Central memory CD8-positive, alpha-beta T cell (primary cell): ENCODE measurements at places on chromosomes 13 and 19.
A peak's percentile ranks its signal among the peaks of the same experiment; 100 is the strongest.

GRCh38 chr13:52177276-52177675 is 17.9 kb upstream of the NEK3 start:
- H3K4me3 ChIP-seq = no peak overlapping the region
- DNase-seq = no peak

- H3K4me3 ChIP-seq = no peak overlapping the region
- H3K4me1 ChIP-seq = no peaks in the 10 kb centered on the region
- H3K27ac ChIP-seq = no peak overlapping the region
- H3K27me3 ChIP-seq = peaks cover 56% of the 10 kb centered on the region
- no peak for DNase-seq
These were observed 24.9 kb upstream of the AMER2 start for GRCh38 chr13:25196971-25197370.

GRCh38 chr19:2500841-2501261 is 24.9 kb downstream of the GADD45B start:
- peaks cover 20% of the 10 kb centered on the region for H3K4me1 ChIP-seq

GRCh38 chr13:109900741-109901140 is 114.4 kb upstream of the IRS2 start:
- DNase-seq = no peak
- no peaks in the 10 kb centered on the region for H3K4me1 ChIP-seq
- no peaks in the 10 kb centered on the region for H3K36me3 ChIP-seq
- H3K27me3 ChIP-seq = no peaks in the 10 kb centered on the region
- no peak overlapping the region for H3K27ac ChIP-seq

DNA sequence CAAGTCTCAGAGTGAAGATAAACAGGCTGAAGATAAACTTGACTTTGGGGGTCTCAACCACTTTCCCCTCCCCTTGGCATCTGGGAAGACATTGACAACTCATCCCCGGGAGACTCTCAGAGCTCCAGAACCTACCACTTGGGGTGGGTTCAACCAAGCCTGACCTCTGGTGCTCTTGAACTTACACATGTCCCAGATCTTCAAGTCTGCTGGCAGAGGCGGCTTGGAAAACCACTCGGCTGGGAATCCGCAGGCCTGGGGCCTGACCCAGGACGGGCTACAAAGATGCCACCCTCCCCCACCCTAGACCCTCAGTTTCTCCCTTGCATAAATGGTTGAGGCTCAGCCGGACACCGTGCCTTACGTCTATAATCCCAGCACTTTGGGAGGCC is 512 bp downstream of the LRRC8E start:
- H3K27ac ChIP-seq = no peak overlapping the region
- DNase-seq = no peak
- H3K4me1 ChIP-seq = no peaks in the 10 kb centered on the region
- no peak overlapping the region for H3K4me3 ChIP-seq
- H3K27me3 ChIP-seq = peaks cover 21% of the 10 kb centered on the region

DNA sequence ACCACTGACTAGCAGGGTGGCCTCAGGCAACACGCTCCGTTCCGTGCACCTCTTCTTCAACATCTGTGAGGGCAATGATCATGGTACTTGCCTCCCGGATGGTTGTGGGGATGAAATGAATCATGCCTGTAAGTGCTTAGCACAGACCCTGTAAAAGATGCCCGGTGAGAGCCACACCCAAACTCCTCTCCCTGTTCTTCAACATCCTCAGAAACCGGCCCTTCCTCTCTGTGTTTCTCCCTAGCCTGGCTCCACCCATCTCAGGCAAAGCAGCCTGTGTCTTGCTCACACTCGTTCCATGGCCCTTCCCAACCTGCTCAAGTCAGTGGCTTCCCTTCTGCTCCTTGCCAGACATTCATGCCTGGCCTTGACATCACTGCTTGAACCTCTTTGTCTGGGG is 5.8 kb upstream of the DMKN start:
- H3K27me3 ChIP-seq = peaks cover 29% of the 10 kb centered on the region
- no peaks in the 10 kb centered on the region for H3K36me3 ChIP-seq
- H3K4me3 ChIP-seq = no peak overlapping the region
- no peak overlapping the region for H3K27ac ChIP-seq

DNA sequence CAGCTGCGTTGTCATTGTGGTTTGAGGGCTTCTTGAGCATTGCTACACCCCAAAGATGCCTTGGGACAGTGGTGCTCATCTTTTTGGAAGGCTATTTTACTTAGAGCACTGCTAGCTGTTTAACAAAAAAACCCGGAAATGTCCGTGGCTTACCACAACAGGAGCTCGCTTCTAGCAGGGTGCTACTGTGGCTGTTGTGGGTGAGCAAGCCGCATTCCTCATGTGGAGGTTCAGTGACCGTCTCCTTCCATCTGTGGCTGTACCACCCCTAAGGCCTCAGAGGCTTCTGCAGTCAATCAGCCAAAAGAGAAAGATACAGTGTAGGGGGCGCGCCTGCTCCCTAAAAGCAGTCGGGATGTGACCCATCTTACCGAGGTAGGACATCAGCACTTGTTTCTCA is 1004.2 kb downstream of the UQCRFS1 start:
- no peak overlapping the region for H3K27ac ChIP-seq
- H3K27me3 ChIP-seq = peaks cover 29% of the 10 kb centered on the region
- no peak for DNase-seq
- no peaks in the 10 kb centered on the region for H3K36me3 ChIP-seq
- H3K4me3 ChIP-seq = no peak overlapping the region

GRCh38 chr19:9914001-9914314 is 22.4 kb downstream of the OLFM2 start:
- H3K27me3 ChIP-seq = peaks cover 28% of the 10 kb centered on the region
- no peak for DNase-seq
- peaks cover 6% of the 10 kb centered on the region for H3K4me1 ChIP-seq
- no peak overlapping the region for H3K27ac ChIP-seq
- H3K36me3 ChIP-seq = peaks cover 5% of the 10 kb centered on the region

DNA sequence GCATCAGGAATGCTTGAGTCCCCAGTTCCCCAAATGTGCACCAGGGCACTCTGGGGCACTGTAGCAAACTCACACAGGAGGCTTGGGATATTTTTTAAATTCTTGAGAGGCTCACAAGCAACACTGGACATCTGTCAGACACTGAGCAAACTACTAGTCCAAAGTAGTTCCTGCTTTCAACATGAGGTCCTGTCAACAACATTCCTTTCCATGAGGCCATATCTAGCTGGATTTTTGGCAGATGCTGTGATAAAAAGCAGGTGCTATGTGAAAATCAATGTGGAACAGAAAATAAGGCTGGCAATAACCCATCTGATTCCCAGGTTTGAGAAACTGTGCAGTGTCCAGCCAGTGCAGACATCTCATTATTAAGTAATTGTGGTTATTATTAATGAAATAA is 50.5 kb downstream of the STARD13 start:
- H3K36me3 ChIP-seq = peaks cover 1% of the 10 kb centered on the region
- H3K27ac ChIP-seq = no peak overlapping the region
- no peaks in the 10 kb centered on the region for H3K4me1 ChIP-seq

DNA sequence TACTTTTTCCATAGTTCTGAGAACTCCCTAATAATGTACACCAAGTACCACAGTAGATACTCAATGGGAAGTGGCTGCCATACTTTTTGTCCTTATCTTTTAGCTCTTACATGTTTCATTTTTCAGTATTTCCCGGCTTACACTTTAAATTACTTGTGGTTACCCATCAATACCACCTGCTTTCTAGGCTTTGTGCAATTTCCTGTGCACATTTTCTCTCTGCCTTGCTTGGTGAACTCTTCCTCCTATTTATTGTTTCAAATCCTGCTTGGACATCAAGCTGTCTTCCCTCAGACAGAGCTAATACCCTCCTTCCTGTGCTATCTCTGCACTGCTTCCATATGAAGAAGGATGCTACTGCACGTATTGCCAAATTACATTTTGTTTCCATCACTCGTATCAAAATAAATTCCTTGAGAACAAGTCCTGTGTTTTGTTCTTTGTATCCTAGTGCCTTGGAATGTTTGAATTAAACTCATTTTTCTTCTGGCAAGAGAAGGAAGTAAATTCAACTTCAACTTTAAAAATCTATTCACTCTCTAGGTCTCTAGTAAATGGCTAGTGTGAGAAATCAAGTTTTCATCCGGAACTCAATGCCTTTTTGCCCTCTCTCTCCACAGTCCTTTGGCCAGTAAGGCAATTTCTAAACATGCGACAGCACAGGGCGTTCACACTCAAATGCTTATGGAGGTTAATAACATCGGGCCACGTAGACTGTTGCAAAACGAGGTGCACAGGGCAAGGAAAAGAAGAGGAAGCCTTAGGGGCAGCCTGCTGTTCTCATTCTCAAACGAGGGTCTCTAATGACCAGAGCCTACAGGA is 5.6 kb downstream of the ZAR1L start:
- no peak for DNase-seq
- no peak overlapping the region for H3K4me3 ChIP-seq
- H3K27ac ChIP-seq = no peak overlapping the region

DNA sequence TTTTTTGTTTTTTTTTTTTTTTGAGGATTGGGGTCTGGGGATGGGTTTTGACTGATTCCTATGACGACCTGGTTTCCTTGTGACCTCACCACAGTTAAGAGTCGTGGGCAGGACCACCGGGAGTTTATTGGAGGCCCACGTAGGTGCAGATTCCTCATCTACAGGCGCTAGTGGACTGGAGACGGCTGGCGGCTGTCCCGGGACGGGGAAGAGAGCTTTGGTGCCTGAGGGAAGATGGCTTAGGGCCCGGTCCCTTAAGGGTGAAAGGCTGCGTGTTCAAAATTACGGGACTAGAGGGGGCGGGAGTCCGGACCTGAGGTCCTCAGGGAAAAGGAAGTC is 682 bp upstream of the TEAD2 start:
- peaks cover 6% of the 10 kb centered on the region for H3K4me1 ChIP-seq
- H3K27ac ChIP-seq = no peak overlapping the region
- no peaks in the 10 kb centered on the region for H3K27me3 ChIP-seq
- DNase-seq = no peak
- H3K4me3 ChIP-seq = no peak overlapping the region
- H3K36me3 ChIP-seq = peaks cover 2% of the 10 kb centered on the region

GRCh38 chr13:86841264-86841663 is 829.9 kb upstream of the SLITRK5 start:
- H3K36me3 ChIP-seq = no peaks in the 10 kb centered on the region
- no peak for DNase-seq
- no peak overlapping the region for H3K27ac ChIP-seq
- no peaks in the 10 kb centered on the region for H3K27me3 ChIP-seq
- H3K4me1 ChIP-seq = no peaks in the 10 kb centered on the region

GRCh38 chr19:34034318-34034846 is 137.9 kb upstream of the LSM14A start:
- no peaks in the 10 kb centered on the region for H3K4me1 ChIP-seq
- peaks cover 41% of the 10 kb centered on the region for H3K27me3 ChIP-seq
- no peak overlapping the region for H3K4me3 ChIP-seq
- no peak for DNase-seq
- H3K36me3 ChIP-seq = no peaks in the 10 kb centered on the region

DNA sequence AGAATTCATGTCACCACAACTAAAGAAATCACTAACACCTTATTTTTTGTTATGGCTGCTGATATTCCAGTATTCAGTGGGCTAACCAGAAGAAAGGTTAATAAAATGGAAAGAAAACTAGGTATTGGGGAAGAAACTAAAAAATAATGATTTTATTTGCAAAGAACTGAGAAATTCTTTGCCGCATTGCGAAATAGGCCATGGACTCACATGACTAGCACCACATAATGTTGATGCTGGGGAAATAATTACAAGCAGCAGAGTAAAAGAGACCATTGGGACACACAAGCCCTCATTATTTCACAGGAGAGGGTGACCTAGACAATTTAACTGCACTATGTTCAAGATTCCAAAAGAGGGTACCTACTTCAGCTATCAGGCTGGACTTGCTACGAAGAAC is 1411.5 kb downstream of the SLITRK5 start:
- H3K27ac ChIP-seq = no peak overlapping the region
- H3K27me3 ChIP-seq = no peaks in the 10 kb centered on the region
- no peaks in the 10 kb centered on the region for H3K36me3 ChIP-seq
- DNase-seq = no peak
- H3K4me1 ChIP-seq = no peaks in the 10 kb centered on the region

- H3K27me3 ChIP-seq = no peaks in the 10 kb centered on the region
- no peak overlapping the region for H3K4me3 ChIP-seq
- no peaks in the 10 kb centered on the region for H3K36me3 ChIP-seq
- H3K4me1 ChIP-seq = no peaks in the 10 kb centered on the region
- DNase-seq = no peak
These were observed 133.3 kb downstream of the TNFSF13B start for GRCh38 chr13:108402850-108403249.

- H3K27ac ChIP-seq = no peak overlapping the region
- no peak for DNase-seq
- no peaks in the 10 kb centered on the region for H3K36me3 ChIP-seq
- H3K4me3 ChIP-seq = no peak overlapping the region
These were observed 9.2 kb upstream of the GSX1 start for GRCh38 chr13:27783111-27783510.

GRCh38 chr13:30290812-30291436 is 16.4 kb downstream of the KATNAL1 start:
- peaks cover 28% of the 10 kb centered on the region for H3K4me1 ChIP-seq
- H3K27me3 ChIP-seq = no peaks in the 10 kb centered on the region
- DNase-seq = no peak
- H3K36me3 ChIP-seq = no peaks in the 10 kb centered on the region
- no peak overlapping the region for H3K27ac ChIP-seq

- H3K27ac ChIP-seq = no peak overlapping the region
- DNase-seq = no peak
- H3K4me1 ChIP-seq = no peaks in the 10 kb centered on the region
- H3K27me3 ChIP-seq = no peaks in the 10 kb centered on the region
These were observed 632.8 kb upstream of the SPRY2 start for GRCh38 chr13:80973721-80974120.

DNA sequence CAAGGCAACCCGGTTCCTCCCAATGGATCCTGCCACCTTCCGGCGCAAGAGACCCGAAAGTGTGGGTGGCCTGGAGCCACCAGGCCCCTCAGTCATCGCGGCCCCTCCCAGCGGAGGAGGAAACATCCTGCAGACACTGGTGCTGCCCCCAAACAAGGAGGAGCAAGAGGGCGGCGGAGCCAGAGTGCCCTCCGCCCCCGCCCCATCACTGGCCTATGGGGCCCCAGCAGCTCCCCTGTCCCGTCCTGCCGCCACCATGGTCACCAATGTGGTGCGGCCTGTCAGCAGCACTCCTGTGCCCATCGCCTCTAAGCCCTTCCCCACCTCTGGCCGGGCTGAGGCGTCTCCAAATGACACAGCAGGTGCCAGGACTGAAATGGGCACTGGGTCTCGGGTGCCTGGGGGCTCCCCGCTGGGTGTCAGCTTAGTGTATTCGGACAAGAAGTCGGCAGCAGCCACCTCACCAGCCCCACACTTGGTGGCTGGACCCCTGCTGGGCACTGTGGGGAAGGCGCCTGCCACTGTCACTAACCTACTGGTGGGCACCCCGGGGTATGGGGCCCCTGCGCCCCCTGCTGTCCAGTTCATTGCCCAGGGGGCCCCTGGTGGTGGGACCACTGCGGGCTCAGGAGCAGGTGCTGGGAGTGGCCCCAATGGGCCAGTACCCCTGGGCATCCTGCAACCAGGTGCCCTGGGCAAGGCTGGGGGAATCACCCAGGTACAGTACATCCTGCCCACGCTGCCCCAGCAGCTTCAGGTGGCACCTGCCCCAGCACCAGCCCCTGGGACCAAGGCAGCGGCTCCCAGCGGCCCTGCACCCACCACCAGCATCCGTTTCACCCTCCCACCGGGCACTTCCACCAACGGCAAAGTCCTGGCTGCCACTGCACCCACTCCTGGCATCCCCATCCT is 11.2 kb upstream of the PRR19 start:
- no peaks in the 10 kb centered on the region for H3K27me3 ChIP-seq
- DNase-seq = peak; percentile 45
- no peak overlapping the region for H3K4me3 ChIP-seq
- H3K36me3 ChIP-seq = peaks cover 17% of the 10 kb centered on the region
- peak overlapping the region; percentile 35 for H3K27ac ChIP-seq
